ENCODE measurements at places on chromosomes 16 and 17. TPM values are rescaled to one million over a fixed set of nuclear protein-coding genes. Genes with fewer than 3 reads are reported as not detected.

Gene RASD1
- 0.33 TPM for polyA plus RNA-seq

Gene NRN1L
- polyA plus RNA-seq, result not detected

Gene CHST5
- not detected for polyA plus RNA-seq

DNA sequence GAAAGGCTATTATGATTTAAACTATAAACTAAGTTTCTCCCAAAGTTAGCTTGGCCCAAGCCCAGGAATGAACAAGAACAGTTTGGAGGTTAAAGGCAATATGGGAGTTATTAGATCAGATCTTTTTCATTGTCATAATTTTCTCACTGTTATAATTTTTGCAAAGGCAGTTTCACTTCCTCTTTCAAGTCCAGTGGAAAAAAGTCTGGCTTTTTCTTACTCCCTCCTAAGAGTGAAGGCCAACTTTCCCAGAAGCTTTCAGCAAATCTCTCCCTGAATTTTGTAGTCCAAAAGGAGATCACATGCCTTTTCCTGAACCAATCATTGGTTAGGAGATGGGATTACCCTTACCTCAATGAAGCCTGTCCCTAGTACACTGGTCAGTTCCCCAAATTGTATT lies 9.1 kb upstream of the BLMH start:
- DNase-seq, result no peak
- H3K4me3 ChIP-seq, result no peak overlapping the region
- no peaks in the 10 kb centered on the region for H3K36me3 ChIP-seq
- no peak overlapping the region for H3K27ac ChIP-seq
- H3K27me3 ChIP-seq, result no peaks in the 10 kb centered on the region
- H3K4me1 ChIP-seq, result peaks cover 7% of the 10 kb centered on the region

DNA sequence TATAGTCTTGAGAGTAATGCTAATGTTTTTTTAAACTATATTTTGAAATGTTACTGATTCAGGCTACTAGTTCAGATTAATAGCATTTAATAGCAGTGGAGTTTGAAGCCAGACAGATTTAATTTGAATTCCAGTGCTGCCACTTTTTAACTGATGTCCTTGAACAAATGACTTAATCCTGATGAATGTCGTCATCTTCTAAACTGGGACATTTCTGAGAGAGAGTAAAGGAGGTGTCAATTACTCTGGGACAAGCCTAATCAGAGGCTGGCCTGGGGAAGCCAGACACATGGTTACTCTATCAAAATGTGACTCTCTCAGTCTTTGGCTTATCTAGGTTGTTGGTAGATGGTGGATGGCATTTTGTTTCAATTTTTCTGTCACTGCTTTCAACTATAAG lies 246.7 kb downstream of the HS3ST3A1 start:
- H3K36me3 ChIP-seq, result no peaks in the 10 kb centered on the region
- no peak overlapping the region for H3K4me3 ChIP-seq
- H3K27ac ChIP-seq, result no peak overlapping the region
- H3K27me3 ChIP-seq, result no peaks in the 10 kb centered on the region
- no peaks in the 10 kb centered on the region for H3K4me1 ChIP-seq

DNA sequence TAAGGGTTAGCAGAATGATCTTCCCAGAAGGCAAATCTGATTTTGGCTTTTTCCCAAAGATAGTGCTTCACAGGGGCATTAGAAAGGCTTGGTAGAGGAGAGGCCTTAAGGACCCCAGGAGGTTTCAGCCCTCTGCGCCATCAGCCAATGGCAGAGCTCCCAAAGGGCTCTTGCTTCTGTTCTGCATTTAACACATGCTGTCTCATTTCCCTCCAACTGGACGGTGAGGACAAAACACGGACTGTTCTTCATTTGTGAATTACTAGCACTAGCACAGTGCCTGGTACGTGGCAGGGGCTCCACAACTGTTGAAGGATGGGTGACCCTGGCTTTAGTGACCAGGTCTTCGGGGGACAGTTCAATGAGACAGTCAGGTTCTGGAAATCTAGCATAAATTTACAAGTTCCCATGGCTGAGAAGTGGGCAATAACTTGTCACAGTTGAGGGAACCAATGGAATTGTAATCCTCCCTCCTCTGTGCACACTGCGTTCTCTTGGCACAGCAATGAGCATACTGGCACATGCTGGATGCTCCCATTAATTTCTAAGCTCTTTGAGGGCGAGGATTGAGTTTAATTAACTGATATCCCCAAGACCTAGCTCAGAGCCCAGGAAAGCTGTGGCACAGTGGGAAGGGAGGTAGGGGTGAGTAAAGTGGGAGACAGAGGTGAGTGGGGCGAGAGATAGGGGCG lies 45.4 kb downstream of the COG7 start:
- H3K4me3 ChIP-seq, result no peak overlapping the region
- no peaks in the 10 kb centered on the region for H3K27me3 ChIP-seq
- no peak overlapping the region for H3K27ac ChIP-seq
- peaks cover 9% of the 10 kb centered on the region for H3K36me3 ChIP-seq

- H3K27me3 ChIP-seq, result no peaks in the 10 kb centered on the region
- no peaks in the 10 kb centered on the region for H3K4me1 ChIP-seq
- no peaks in the 10 kb centered on the region for H3K36me3 ChIP-seq
- no peak overlapping the region for H3K4me3 ChIP-seq
- H3K27ac ChIP-seq, result no peak overlapping the region
- no peak for DNase-seq
Measured at GRCh38 chr16:58084635-58085034, 44.5 kb downstream of the CFAP20 start.

GRCh38 chr16:57808589-57809228 lies 6.4 kb upstream of the KIFC3 start:
- no peaks in the 10 kb centered on the region for H3K36me3 ChIP-seq
- peaks cover 23% of the 10 kb centered on the region for H3K4me1 ChIP-seq
- no peaks in the 10 kb centered on the region for H3K27me3 ChIP-seq
- H3K27ac ChIP-seq, result no peak overlapping the region
- no peak for DNase-seq

DNA sequence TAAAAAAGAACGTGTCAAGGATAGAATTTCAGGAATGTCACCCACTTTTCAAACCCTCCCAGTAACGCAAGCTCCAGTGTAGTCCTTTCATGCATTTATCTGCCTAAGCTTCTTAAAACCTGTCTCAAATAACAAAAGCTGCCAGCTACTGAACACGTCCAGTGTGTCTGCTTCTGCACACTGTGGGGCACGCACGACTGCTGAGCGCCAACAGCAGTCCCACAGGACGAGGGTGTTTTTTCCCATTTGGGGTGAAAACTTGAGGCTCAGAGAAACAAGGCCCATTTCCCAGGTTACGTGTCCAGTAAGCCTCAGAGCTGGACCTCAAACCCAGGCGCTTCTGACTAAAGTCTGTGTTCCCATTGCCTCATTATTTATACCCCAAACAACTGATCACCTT lies 17.2 kb downstream of the NTAN1 start:
- no peaks in the 10 kb centered on the region for H3K4me1 ChIP-seq
- no peak overlapping the region for H3K4me3 ChIP-seq
- no peaks in the 10 kb centered on the region for H3K27me3 ChIP-seq

Data from GM12878 (cell line).